ENCODE measurements at places on chromosomes 1 and 21.

GRCh38 chr1:91736146-91736714 is 149.7 kb downstream of the TGFBR3 start:
- no peak for DNase-seq

DNA sequence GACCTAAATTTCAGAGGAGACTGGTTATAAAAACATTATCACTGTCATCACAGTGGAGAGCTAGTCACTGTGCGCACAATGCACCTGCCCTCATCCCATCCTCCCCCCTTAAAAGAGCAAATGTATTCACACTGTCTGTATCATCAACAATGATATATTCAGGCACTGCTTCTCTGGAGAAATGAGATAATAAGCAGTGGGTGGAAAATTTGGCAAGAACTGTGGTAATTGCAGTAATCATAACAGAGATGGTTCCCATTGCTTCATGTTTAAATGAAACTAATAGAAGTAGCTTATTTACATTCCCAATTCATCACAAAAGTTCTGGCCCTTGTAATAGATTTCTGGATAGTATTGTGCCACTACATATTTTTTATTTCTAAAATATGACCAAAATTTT is 867.4 kb upstream of the ADGRL2 start:
- no peak for DNase-seq

- DNase-seq, result no peak
Measured at GRCh38 chr1:183353597-183353996, 64.6 kb downstream of the NMNAT2 start.

DNA sequence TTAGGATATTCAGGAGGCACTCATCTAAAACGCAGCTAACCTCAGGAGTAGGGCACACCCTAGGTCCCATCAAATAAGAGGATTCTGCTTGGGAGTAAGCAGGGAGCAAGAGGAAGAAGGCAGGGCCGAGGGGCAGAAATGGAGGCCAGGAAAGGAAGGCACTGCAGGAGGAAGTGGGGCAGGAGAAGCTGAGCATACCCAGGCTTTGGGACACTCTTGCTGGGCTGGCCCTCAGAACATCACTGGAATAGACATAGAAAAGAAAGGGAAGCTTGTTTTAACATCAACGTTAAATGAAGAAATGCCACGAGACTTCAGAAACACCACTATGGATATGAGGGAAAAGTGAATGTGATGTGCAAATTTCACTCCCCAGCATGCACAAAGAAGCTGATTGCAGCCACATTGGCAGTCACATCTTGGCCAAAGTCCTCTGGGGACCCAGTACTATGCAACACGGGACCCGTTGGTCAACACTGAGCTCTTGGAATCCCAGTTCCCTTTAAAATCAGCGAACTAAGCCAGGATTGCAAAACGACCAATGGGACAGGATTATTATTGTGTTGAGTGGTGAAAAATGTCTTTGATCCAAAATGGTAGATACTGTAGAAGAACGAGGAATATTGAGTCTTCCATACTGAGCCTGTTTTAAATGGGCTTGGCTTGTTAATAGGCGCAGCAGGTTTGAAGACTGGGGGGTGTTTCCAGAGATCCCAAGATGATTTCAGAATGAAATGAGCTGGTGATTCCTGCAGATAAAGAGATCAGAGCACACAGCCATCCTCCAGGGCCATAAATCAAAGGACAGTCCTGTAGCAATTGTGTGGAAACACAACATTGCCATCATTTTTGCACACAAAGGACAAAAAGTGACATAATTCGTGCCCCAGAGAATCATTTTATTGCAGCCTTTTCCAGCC is 152.4 kb downstream of the TOMM20 start:
- no peak for DNase-seq

DNA sequence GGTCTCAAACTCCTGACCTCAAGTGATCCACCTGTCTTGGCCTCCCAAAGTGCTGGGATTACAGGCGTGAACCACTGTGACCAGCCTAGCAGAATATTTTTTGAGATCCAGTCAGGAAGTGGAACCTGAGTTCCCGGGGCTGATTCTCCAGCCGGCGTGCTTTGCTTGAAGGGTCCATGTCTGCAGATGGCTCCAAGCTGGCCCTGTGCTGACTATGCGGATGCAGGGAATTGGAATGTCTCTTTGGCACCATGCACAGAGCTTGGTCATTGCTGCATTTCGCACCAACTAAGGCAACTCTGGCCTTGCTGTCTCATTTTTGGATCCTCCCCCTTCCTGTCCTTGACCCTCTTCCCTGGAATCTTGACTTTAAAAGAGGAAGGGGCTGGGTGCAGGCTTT is 28.1 kb downstream of the ARHGEF10L start:
- DNase-seq, result no peak

GRCh38 chr1:218642033-218642948 is 297.2 kb downstream of the TGFB2 start:
- no peak for DNase-seq

GRCh38 chr1:15761366-15762128 is 3.0 kb downstream of the FBLIM1 start:
- no peak for DNase-seq

DNA sequence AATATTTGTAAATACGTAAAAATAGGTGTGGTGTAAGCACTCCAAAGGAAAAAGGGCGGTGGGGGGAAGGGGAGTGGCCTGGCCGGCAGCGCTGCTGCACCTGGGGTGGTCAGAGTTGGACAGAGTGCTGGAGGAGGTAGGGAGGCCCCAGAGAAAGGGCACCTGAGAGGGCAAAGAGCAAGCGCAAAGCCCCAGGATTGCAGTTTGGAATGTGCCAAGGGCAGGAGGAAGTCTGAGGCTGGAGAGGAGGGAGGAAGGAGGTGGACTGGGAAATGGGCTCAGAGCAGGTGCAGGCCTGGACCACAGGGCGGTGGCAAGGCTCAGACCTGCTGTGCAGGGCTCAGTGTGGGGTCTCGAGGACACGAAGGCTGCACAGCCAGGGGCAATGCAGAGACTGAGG is 30.6 kb downstream of the LDLRAP1 start:
- no peak for DNase-seq

DNA sequence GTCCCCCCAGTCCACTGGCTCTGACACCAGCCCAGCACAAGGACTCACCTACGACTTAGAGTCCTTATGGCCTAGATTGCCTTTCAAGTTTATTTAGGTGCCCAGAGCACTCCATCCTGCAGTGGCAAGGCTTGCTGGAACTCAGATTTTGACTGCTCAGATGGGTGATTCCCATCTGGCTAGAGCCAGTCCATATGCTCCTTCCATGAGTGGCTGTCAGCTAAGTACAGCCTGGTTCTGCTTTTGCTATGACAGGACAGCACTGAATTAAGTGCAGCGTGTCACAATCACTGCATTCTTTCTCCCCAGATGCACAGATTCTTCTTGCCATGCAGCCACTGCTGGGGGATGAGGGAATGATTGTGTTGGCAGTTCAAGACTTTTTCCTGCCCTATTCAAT is 43.8 kb downstream of the GPR52 start:
- DNase-seq, result no peak

- DNase-seq, result no peak
Measured at GRCh38 chr1:153362187-153362775, 4.6 kb downstream of the S100A9 start.

DNA sequence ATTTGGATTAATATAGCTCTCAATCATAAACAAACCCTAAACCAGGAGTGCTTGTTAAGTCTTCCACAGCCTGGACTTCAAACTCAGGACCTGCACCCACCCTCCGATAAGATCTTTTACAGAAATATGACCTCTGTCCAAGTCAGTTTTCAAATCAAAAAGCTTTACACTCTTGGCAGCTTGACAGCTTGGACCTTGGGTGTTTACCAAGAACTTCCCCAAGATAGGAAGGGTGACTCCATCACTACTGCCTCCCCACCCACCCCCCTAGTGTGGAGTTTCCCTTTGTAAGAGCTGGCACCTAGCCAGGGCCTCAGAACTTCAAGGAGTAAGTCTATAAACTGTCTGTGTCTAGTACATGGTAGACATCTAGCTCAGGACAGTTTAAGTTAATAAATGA is 9.6 kb downstream of the BCAR3 start:
- DNase-seq, result no peak

DNA sequence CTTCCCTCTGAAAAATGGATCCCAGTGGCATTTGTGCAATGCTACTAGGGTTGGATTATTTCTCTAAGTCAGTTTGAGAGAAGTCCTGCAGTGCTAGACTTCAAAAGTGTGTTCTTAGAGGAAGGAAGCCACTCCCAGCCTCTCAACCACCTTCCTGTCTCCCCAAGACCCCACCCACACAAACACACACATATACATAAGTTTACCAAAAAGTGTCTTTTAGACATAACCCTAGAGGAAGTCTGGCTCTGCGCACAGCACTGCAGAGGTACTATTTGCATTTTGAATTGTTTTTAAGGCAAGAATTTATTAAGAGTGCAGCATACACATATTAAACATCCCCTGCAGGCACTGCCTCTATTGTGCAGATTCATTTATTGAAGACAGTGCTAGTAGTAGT is 127.3 kb downstream of the HHIPL2 start:
- no peak for DNase-seq

- DNase-seq, result no peak
Measured at GRCh38 chr1:157505481-157506272, 46.6 kb downstream of the FCRL5 start.

DNA sequence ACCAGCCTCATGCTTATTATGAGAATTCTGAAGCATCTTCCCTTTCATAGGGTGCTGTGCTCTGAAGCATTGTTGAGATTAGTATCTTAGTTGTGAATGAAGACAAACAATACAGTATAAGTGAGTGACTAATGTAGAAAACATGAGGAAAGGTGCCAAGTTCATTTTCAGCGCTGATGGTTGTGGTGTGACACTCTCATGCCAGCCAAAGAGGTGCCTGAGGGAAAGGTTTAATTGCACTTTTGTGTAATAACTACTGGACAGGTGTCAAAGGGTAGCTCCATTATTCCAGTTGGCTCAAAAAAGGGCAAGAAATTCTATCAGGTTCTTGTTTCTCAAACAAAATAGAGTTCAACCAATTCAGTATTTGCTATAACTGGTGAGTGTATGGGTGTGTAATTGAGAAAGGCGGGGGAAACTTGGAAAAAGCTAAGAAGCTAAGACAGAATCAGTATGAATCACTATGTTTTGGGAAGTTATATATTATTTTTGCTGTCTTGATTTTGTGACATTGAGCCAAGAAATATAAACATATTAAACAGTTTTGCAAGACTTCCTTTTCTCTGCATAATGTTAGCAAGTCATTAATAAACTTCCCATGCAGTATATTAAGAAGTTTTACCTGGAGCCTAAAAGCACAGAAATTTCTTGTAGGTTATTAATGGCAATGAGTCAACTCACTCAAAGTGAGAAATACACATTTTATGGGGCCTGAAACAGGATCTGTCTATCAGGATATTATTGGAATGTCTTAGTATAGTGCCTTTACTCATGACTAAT is 31.8 kb downstream of the KCNK2 start:
- DNase-seq, result no peak

- DNase-seq, result no peak
Measured at GRCh38 chr1:53324728-53325297, 3.1 kb downstream of the LRP8 start.
